Thymus (tissue), 14 donors: ENCODE measurements at places on chromosomes 3 and 15.

DNA sequence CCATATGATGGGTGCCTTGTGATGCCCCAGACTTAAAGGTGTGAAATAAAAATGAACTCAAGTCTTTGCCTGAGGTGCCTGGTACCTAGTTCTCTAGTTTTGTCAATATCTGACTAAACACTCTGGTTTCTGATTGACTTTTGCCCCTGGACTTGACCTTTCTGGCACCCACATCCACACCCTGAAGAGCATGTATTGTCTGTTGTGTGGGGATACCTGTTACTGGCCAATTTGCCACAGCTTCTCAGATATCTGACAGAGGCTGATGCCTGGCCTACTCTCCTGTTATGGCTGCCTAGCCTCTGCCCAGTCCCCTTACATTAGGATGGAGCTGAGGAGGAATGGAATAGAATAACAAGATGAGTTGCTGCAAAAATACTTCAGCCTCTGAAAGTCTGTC lies 3.6 kb downstream of the ZBTB38 start:
- no peak for DNase-seq

GRCh38 chr15:33089878-33090757 lies 104.4 kb downstream of the FMN1 start:
- no peak for DNase-seq

DNA sequence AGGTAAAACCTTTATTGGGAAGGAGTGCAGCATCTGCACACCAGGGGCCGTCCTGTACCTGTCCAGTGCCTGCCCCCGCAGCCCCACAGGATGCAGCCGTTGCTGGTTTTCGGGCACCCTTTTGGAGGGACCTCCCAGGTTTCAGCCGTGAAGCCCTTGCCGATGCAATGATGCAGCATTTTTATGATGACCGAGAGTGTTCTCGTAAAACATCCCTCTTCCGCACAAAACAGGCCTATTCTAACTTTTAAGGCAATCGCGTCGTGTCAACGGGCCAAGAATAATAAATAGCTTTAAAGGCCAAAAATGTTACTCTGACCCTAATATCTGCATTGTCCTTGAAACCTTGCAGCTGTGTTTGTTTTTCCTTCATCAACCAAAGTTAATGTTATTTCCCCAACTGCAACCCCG lies 126.1 kb downstream of the LRRK1 start:
- no peak for DNase-seq

GRCh38 chr3:122944671-122945161 lies 82.8 kb downstream of the SEMA5B start:
- no peak for DNase-seq

DNA sequence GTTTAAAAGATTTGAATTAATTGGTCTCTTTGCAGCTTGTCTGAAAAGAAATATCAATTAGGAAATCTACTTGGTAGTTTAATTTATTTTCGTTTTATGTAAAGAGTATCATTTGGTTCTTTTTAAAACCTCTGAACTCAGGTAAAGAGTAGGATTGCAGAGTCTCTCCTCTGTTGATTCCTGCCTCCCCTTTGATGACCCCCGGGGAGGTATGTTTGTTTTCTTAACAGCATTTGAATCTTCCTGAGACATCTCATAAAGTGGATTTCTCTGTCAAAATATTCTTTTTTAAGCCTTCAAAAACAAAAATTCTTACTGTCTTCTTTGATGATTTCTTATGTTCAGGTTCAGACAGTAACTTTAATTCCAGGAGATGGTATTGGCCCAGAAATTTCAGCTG lies 8.0 kb downstream of the IDH3A start:
- DNase-seq: no peak

- no peak for DNase-seq
Observed at GRCh38 chr3:117916839-117917238, 1117.8 kb downstream of the IGSF11 start.
